ENCODE measurements at places on chromosomes 12 and 14.

DNA sequence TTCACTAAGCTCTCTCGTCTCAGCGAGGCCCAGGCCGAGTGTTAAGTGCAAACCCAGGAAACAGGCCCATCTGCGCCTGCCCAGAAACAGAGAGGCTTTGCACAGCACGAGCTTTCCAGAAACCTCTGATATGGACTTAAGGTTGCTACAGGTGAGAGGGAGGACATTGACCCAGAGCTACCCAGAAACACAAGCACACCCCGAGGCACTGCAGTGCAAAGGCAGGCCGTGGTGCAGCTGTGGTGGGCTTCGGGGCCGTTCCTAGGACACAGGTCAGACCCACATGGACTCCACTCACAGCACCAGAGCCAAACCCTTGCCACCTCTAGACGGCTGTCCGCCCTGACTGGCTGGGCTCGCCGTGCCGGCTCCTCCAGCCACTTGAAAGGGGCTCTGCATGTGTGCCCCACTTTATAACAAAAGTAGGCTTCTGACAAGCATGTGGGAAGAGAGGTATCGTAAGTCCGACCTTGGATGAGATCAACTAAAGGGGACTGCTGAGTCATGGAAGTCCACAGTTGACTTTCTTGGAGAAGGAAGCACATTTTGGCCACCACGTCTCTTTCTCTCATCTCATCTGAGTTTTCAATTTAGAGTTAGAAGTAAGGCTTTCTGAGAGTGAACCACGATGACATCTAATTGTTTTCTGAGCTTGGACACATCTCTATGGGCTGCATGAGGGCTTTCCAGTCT, 38.2 kb downstream of the CACNA2D4 start:
- no peaks in the 10 kb centered on the region for H3K27me3 ChIP-seq
- no peak overlapping the region for H3K27ac ChIP-seq
- no peak for DNase-seq

DNA sequence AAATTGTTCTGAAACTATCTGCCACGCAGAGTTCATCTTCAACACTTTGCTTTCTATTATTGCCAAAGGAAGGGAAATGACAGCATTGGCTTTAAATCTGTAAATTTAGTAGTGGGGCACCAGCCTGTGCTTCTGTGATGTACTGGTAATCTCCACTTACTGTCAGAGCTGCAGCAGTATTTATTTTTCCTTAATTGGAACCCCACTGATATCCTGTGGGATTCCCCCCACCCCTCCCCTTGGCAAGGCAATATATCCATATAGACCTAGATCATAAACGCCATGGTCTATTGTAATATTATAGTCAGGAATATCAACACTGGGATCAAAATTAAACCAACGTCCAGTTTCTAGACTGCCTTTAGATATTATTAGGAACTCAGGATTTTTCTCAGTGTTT, 96.7 kb downstream of the RMST start:
- H3K4me1 ChIP-seq: no peaks in the 10 kb centered on the region
- no peak for DNase-seq
- H3K27ac ChIP-seq: no peak overlapping the region

DNA sequence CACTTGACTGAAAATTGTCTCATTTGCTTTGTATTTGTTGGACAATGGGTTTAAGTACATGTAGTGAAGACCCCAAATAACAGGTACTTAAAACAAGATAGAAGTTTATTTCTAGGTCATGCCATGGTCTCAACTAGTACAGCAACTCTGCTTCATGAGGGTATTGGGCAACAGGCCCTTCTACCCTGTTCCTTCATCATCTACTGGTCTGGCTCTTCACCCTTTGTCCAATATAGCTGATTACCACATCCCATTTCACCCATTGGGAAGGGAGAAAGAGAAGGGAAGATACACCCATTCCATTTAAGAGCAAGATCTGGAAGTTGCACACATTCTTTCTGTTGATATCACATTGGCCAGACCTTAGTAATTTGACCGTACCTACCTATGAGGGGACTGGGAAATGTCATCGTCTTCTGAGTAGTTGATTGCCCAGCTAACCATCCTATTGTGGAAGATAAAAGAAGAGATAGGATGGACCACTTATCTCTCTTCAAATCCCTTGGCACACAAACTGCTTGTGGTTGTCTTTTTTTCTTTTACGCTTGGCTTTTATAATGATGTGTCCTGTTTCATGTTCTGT, 104.6 kb downstream of the DIP2B start:
- no peak overlapping the region for H3K4me3 ChIP-seq
- no peak overlapping the region for H3K27ac ChIP-seq
- DNase-seq: no peak
- peaks cover 2% of the 10 kb centered on the region for H3K4me1 ChIP-seq
- H3K36me3 ChIP-seq: no peaks in the 10 kb centered on the region
- no peaks in the 10 kb centered on the region for H3K27me3 ChIP-seq

DNA sequence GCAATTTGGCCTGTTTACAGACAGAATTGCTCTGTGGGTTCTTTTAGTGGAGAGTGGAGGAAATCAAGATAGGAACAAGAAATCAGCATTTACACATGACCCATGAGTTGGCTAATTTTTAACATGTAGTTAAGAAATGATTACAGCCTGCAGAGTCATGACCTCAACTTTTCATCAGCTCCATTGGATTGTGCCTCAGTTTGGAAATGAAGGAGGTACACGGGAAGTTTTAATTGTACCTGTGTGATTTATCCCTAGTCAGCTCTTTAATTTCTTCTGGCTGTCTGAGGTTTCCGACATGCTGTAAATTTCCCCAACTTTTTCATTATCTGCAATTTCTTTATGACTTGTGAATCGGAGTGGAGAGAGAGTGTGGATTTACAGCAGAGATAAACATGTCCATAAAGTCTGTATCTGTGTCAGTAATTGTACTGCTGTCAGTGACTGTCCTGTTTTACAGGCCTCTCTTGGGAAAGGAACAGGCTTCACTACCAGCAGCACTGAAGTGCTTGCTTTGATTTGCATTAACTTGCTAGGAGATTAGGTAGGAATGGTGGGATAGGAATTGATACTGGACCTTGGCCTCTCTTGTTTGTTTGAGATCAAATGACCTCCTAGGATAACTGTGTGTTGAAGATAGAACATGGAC, 49.2 kb downstream of the LIN52 start:
- no peak for DNase-seq
- no peaks in the 10 kb centered on the region for H3K4me1 ChIP-seq
- no peak overlapping the region for H3K4me3 ChIP-seq
- H3K27ac ChIP-seq: no peak overlapping the region
- no peaks in the 10 kb centered on the region for H3K27me3 ChIP-seq
- H3K36me3 ChIP-seq: no peaks in the 10 kb centered on the region
